ENCODE measurements at places on chromosomes 3 and 15. TPM values are rescaled to one million over a fixed set of nuclear protein-coding genes. Genes with fewer than 3 reads are reported as not detected.

- no peak for DNase-seq
These were observed 10.9 kb downstream of the SCG3 start for GRCh38 chr15:51692154-51692553.

- no peak for DNase-seq
These were observed 232.1 kb downstream of the NR1D2 start for GRCh38 chr3:24177201-24177600.

GRCh38 chr3:36907911-36908646 lies 36.8 kb downstream of the TRANK1 start:
- DNase-seq, result peak; percentile 88

- no peak for DNase-seq
These were observed 3.3 kb upstream of the TIPIN start for GRCh38 chr15:66359740-66360139.

- DNase-seq, result no peak
These were observed 72.0 kb downstream of the FAM43A start for GRCh38 chr3:194757647-194758061.

GRCh38 chr15:66996094-66996493 lies 69.3 kb upstream of the SMAD3 start:
- DNase-seq, result no peak

DNA sequence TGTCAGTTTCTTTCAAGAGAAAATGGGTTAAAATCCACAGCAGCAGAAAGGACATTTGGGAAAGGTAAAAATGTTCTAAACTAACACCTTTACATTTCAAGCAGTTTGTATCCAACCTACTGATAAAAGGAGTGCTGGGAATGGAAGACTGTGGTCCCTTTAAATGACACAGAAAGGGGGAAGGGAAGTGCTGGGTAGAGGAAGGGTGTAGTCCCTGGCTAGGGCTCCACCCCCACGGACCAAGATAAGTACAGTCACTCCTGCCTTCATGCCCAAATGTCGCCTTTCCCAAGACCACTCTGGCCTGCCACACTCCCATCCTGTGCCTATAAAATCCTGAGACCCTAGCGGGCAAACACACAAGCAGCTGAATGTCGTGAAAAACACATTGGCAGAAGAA lies 350.9 kb upstream of the POU1F1 start:
- no peak for DNase-seq

GRCh38 chr3:100400419-100400779 lies 490 bp downstream of the TOMM70 start:
- peak; percentile 76 for DNase-seq

- no peak for DNase-seq
These were observed 25.2 kb downstream of the LRRK1 start for GRCh38 chr15:100944244-100944895.

DNA sequence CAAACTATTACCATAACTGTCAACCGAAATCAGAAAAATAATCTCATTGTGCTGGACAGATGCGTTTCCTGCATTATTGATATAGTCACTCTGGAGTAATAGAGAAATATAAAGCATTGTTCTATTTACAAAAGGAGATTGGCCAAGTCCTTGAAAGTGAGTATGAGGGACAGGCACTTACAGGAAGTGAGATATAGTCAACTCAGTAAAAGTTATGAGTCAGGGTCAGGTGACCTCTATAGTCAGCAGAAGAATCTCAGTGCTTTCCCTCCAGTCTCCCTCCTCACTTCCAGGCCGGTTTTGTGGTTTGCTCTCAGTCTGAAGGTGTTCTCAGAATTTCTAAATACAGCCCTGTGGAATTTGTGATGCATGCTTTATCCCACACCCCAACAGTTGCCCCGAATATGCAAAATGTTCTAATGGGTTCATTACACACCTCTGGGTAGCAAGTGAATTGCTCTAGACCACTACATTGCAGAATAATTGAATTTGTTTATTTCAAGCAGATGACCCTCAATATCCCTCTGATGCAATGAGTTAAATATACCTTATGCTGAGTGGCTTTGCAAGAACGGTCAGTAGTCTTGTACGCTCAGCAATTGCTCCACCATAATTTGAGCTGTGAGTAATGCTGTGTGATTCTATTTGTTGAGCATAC lies 787.7 kb downstream of the MCTP2 start:
- no peak for DNase-seq

DNA sequence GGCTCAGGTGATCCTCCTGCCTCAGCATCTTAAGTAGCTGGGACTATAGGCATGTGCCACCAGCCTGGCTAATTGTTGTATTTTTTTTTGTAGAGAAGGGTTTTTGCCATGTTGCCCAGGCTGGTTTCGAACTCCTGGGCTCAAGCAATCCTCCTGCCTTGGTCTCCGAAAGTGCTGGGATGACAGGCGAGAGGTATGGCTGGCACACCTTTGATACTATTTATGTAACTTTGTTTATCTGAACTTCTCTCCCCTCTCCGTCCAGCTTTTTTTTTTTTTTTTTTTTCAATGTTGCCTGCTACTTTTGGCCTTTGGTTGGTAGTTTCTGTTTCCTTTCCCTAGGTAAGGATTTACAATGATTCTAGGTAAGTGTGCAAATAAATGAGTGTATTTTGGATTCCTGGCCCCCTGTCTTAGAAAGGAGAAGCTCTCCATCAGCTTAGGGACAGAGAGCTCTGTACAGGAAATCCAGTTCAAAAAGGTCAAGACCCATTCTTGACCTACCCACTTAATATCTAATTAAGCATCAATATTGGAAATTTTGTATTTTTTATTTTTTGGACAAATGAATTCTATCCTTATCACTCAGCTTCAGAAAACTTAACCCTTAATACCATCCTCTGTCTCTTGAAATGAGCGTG lies 6.8 kb downstream of the ARL6IP5 start:
- DNase-seq, result no peak

DNA sequence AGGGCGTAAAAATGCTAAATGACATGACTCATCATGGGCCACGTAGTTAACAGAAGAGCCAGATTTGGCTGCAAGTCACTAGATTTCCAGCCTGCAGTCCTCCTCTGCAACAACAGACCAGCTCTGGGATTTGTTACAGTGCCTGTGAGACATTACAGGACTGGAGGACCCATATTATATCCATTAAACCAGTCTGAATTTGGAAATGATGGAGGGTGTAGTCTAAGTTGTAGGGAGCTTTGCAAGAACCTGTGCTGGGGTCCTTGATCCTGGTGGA lies 10.8 kb downstream of the ZNF774 start:
- no peak for DNase-seq

GRCh38 chr3:70182166-70182565 lies 130.3 kb downstream of the MDFIC2 start:
- DNase-seq, result no peak

DNA sequence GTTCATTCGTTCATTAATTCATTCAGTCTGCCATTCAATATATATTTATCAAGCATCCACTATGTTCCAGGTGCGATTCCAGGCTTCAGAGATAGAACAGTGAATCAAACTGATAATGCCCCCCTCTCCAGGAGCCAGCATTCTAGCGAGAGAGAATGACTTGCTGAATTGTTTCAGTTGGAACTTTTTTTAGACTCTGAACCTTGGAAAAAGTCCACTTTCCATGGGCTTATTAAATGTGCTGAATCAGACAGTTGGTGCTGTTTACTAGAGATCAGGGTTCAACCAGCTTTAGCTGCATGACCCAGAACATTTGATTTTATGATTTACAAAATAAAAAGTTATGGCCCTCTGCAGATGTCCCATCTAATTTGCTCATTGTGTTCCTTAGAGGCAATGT lies 213.2 kb downstream of the THSD4 start:
- DNase-seq, result no peak

DNA sequence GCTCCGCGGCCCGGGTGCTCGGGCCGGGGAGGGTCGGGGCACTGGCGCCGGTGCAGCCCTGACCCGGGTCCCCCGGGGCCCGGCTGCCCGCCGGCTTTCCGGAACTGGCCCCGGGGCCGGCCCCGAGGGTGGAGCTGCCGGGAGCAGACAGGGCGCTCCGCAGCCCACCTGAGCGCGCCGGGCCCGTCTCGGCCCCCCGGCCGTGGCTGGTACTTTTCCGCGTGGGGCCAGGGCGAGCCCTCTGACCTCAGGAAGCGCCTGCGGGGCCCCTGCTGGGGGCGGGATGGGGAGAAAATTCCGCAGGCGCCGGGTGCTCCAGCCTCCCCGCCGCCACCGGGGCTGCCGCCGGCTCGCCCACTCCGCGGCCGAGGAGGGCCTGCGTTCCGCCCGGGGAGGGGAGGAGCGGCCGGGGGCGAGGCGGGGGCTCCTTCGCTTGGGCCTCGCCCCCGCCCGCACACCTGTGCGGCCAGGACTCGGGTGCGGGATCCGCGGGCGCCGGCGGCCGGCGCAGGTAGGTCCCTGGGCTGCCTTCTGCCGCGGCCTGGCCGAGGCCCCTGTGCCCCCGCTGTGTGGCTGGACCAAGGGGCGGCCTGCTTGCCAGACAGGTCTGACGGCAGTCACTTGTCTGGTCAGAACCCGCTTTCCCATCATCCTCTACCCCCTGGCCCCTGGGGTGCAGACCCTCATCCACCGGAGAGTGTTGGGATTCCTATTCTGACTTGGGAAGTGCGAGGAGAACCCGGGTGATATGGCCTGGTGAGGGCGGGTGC lies 3.5 kb downstream of the FURIN start:
- no peak for DNase-seq

GRCh38 chr3:17761563-17761962 lies 19.1 kb upstream of the TBC1D5 start:
- DNase-seq, result no peak

- no peak for DNase-seq
These were observed 490.0 kb downstream of the NAALADL2 start for GRCh38 chr3:175349168-175349567.

GRCh38 chr3:29561651-29562149 lies 280.8 kb downstream of the RBMS3 start:
- no peak for DNase-seq

- no peak for DNase-seq
These were observed 146.5 kb upstream of the TMC3 start for GRCh38 chr15:81520480-81520879.

MEX3B gene
- total RNA-seq, result 0.64 TPM

MRPL46 gene
- total RNA-seq, result 35.3 TPM

MLF1 gene
- total RNA-seq, result 3.3 TPM

WNT7A gene
- not detected for total RNA-seq

FETUB gene
- total RNA-seq, result not detected

P2RY14 gene
- total RNA-seq, result 4.7 TPM
